ENCODE measurements at places on chromosomes 6 and 20.

GRCh38 chr20:41054070-41054846 lies 25.6 kb downstream of the TOP1 start:
- DNase-seq, result no peak

GRCh38 chr6:100751590-100751989 lies 129.5 kb downstream of the ASCC3 start:
- no peak for DNase-seq

GRCh38 chr6:15505463-15505918 lies 157.3 kb downstream of the DTNBP1 start:
- no peak for DNase-seq

- DNase-seq, result no peak
Measured at GRCh38 chr6:14258695-14259593, 141.4 kb downstream of the CD83 start.

GRCh38 chr6:138431256-138432062 lies 27.4 kb downstream of the HEBP2 start:
- DNase-seq, result no peak

GRCh38 chr6:99216959-99217358 lies 132.5 kb downstream of the FAXC start:
- DNase-seq, result no peak

DNA sequence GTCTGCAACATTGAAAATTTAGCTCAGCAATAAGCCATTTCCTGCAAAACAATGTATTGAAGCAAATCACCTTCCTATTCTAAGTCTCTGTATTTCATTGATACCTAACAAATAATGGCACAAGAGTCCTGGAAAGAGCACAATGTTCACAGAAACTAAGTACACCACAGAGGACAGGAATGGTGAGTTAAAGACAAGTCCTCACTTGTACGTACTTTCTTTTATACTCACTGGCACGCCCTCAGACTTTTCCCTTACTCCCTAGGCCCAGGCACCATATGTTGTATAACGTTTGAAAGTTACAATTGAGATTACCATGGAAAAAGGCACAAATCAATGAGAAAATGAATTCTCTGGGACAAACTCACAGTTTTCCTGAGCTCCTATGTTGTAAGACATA lies 683.0 kb upstream of the MANEA start:
- DNase-seq, result no peak

DNA sequence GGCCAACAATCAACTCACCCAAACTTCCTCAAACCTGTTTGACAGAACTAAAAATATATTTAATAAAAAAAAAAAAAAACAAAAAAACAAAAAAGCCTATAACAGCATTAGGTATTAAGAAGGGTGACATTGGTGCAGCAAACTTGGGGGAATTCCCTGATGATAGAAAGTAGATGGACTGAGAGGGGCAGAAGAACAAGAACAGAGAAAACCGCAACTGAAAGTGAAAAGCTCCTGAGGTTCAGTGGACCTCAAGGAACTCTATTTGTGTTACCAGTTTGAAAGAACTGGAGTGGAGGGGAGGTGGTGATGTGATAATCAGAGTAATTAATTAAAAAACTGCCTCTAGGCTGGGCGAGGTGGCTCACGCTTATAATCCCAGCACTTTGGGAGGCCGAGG lies 53.8 kb downstream of the MACROD2 start:
- DNase-seq, result no peak

DNA sequence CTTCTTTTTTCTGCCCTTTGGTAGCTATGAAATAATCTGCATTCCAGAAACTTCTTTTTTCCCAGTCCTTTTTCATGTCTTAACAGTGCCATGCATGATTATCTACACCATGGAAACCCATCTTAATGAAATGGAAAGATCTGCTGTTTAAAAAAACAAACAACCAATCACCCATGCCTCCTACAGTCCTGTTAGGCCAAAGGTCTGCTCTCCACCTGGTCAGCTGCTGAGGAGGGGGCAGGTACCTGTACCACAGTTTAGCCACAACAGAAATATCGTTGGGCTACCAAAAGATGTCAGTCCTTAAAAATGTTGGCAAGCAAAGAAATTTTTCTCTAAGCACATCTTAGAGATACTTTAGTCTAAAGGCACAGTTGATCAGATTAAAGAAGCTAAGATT lies 112.6 kb downstream of the SLC16A10 start:
- DNase-seq, result no peak

GRCh38 chr6:29927275-29927569 lies 15.1 kb upstream of the HLA-A start:
- DNase-seq, result no peak

DNA sequence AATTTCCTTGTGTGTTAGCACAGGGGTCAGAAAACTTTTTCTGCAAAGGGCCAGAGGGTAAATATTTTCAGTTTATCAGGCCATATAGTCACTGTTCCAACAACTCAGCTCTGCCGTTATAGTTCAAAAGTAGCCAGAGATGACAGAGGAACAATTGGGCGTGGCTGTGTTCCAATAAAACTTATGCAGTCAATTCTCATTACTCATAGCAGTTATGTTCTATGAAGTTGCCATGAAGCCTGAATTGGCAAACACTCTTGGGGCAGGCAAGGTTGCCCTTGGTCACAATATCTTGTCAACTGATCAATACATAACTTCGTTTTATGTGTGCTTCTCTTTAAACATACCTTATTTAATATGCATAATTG lies 304.2 kb downstream of the TFAP2C start:
- DNase-seq, result no peak

DNA sequence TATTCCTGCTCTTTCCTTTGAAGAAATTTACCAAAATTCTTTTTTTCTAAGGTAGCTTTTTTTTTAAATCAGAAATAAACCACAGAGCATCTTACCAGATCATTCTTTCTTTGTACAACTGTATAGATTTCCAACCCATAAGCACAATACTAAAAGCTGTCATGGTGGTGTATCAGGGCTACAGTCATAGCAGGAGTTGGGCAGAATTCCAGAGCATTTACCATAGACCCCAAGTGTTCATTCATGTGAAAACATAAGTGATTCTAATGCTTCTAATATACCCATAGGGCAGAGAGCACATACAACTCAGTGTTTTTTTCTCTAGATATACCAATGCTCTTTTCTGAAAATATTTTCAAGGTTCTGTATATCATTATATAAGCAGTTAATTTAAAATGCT lies 392.5 kb downstream of the FRK start:
- DNase-seq, result no peak

- no peak for DNase-seq
Measured at GRCh38 chr6:48568856-48569255, 457.9 kb upstream of the PTCHD4 start.

GRCh38 chr6:37668251-37668650 lies 29.4 kb downstream of the MDGA1 start:
- DNase-seq, result no peak

DNA sequence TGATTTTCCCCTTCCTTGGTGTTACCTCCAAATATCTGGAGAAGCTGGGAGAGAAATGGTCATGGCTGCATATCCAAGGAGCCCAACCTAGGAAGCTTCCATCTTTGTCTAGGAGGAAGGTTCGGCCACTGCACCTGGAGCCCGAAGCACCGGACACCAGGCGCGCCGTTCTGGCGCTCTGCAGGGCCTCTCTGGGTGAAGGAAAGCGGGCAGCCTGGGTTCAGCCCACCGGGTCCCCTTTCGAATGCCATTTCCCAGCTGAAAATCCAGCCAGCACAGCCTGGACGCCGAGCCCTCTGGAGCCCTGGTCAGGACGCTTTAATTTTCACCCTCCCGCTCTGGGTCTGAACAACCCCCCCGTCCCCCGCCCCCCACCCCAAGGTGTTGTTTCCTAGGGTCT lies 1.2 kb downstream of the LINC00237 start:
- DNase-seq, result no peak

GRCh38 chr20:47622118-47622665 lies 120.5 kb downstream of the NCOA3 start:
- no peak for DNase-seq

DNA sequence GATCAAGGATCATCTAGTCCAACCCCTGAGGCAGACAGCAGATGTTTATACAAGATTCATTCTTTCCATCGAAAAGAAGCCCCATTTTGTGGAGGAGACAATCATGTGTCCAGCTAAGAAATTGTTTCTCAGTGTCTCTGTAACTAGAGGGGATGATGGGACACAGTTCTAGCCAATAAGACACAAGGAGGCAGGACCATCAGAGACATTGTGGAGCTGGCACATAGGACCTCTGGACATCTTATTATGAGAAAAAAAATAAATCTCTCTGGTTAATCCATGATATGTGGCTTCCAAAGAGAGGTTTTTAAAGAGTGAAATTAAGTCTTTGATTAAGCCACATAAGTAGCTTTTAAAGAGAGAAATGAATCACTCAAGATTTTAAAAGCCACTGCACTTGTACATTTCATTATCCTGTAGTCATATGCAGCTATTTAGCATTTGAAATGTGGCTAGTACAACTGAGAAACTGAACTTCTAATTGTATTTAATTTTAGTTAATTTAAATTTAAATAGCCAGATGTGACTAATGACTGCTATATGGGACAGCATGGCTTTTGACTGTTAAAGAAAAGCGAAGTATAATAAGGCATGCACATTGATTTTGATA lies 176.8 kb downstream of the TASP1 start:
- DNase-seq, result no peak

GRCh38 chr6:10554826-10555225 lies 33.7 kb downstream of the GCNT2 start:
- no peak for DNase-seq

- no peak for DNase-seq
Measured at GRCh38 chr6:97401533-97401932, 118.5 kb upstream of the MMS22L start.

GRCh38 chr6:30781743-30782424 lies 37.5 kb upstream of the IER3 start:
- DNase-seq, result peak; percentile 91

DNA sequence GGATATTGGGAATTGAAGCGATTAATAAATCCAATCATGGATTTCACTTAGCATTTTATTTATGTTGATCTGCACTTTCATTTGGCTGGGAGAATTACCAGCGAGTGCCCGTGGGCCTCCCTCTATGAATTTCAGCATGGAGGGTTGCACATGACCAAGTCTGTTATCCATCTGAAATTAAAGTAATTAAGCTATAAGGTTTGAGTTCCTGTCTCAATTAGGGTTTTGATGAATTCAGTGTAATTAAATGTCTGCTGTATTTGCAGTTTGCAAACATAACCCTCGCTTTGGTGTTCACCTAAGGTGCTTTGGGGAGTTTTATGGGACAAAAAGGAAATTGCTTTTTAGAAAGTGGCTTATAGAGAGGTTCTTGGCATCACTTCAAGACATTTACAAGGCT lies 169.8 kb upstream of the RIN2 start:
- DNase-seq, result no peak

DNA sequence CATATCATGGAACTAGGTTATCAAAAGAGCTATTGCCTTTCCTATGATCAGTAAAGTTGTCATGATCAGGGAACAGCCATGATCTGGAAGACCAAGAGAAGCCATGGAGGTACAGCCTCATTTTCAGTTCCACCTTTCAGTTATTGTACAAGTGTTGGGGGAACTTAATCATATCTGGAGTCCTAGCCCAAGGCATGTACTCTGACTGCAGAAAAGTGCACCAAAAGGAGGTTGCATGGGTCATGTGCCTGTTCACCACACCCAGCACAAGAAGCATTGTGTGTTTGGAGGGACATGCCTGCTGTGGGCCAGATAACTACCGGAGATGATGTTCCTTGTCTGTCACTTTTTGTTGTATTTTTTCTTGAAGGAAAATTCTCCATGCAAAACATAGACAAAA lies 185.8 kb upstream of the MAN1A1 start:
- no peak for DNase-seq

GRCh38 chr6:24432611-24433010 lies 29.9 kb downstream of the MRS2 start:
- no peak for DNase-seq

DNA sequence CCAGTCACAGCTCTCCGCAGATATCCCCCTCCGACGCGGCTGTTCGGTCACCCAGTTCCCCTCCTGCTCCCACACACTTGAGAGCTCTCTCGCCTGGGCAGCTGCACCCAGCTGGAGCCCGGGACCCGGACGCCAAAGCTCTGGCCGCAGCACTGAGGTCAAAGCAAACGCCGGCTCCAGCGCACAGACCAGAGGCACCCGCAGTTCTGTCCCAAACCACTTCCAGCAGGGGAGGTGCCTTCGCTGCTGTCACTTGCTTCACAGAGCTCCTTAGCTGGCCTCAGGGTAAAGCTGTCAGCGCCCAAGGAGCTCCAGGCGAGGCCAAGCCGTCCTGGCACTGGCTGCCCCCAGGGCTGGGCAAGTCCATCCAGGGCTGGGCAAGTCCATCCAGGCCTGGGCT lies 27.9 kb downstream of the SLC2A4RG start:
- DNase-seq, result no peak

- no peak for DNase-seq
Measured at GRCh38 chr6:81450180-81450579, 302.3 kb downstream of the TENT5A start.

DNA sequence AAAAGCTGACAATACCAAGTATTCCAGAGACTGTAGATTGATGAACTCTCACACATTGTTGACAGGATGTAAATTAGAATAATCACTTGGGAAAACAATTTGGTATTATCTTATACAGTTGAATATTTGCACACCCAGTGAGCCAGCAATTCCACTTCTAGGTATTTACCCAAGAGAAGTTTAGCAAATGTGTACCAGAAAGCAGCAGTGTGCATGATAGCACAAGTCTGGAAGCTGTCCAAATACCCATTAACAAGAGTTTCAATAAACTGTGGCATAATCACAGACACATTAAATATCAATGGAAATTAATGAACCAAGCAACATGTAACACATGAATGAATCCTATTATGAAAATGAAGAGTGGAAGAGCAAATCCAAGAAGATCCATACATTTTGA lies 233.6 kb downstream of the TPBG start:
- no peak for DNase-seq

- no peak for DNase-seq
Measured at GRCh38 chr6:68468244-68468884, 166.7 kb upstream of the ADGRB3 start.

GRCh38 chr6:101088594-101088993 lies 207.5 kb upstream of the ASCC3 start:
- no peak for DNase-seq

- DNase-seq, result no peak
Measured at GRCh38 chr6:125346201-125346925, 44.6 kb upstream of the HDDC2 start.

- DNase-seq, result no peak
Measured at GRCh38 chr20:46700481-46700880, 9.0 kb upstream of the SLC2A10 start.

DNA sequence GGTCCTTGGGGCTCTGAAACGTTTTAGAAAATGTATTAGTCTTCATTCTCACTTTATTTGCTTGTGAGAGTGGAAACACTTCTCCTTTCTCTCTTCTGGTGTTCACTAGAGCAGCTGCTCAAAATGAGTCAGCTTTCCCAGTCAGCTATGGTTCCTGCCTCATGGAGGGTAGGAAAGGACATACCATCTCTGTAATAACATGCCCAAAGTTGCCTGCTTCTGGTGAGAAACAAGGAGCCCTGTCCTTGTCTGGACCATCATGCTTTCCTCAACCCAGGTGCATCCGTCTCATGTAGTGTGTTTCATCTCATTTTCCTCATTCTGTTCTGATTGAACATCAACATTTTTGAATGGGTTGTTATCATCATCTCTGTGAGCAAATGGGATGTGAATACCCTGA lies 17.1 kb upstream of the TINAG start:
- no peak for DNase-seq

- DNase-seq, result no peak
Measured at GRCh38 chr20:59676126-59676850, 71.9 kb downstream of the PHACTR3 start.

GRCh38 chr6:89452281-89452680 lies 19.3 kb downstream of the ANKRD6 start:
- DNase-seq, result no peak
